ENCODE measurements at places on chromosomes 4 and X.

DNA sequence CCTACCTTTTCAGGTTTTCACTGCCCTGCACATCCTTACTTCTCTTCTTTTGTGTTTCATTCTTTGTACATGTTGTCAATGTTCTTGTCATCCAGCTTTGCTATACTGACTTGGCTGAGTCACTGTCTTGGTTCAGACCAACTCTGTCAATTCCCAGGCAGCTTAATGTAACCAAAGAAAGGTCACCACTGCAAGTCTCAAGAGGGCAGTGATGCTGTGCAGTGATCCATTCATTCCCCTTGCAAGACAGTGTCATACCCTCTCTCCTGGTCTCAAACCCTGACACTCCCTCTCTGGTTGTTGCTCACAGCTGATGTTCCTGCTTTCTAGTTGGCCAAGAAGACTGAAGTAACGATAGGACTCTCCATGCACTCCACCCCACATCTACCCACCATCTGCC lies 17.5 kb downstream of the RAB39B start:
- no peak for DNase-seq

- DNase-seq = no peak
These were observed 38.6 kb upstream of the EDA2R start for GRCh38 chrX:66677430-66677829.

DNA sequence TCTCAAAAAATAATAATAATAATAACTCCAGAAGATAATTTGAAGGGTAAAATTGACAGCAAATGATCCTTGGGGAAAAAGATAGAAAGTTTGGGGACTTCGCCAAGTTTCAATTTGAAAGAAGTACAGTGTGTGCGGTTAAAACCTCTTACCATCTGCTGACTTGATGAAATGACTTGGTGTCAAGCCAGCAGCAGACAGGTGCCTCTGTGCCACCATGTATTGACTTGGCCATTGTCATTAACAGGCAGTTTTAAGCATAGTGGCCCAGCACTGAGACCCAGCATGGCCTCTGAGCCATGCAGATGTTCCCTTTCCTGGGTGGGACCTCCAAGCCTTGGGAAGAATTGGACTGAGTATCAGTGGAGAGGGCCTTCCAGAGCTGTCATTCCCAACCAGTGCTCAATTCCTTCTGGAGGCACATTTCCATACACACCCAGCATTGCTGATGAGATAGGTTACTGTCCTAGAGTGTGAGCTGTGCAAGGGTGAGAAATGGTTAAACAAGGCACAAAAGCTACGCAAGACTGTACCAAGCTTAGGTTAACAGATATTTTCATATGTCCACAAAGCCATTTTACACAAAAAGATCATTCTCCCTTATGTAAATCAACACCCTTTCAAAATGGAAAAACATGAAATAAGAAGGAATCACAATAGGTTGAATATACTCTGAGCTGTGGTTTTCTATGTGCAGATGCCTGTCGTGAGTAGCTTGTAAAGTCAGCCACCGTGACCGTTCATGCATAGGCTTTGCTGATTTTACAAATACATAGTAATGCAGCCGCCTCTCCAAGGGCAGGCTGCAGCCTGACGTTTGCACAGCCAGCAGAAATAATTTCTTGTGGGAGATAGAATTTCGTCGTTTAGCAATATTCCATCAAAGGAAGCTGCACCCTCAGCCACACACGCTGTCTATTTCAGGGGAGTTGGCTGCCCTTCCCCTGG lies 59.4 kb upstream of the FBXW7 start:
- DNase-seq = no peak

- no peak for DNase-seq
These were observed 58.9 kb downstream of the TLR10 start for GRCh38 chr4:38723726-38724474.

GRCh38 chrX:23737413-23737812 lies 5.7 kb downstream of the ACOT9 start:
- no peak for DNase-seq

- no peak for DNase-seq
These were observed 16.6 kb downstream of the TRIML2 start for GRCh38 chr4:188092824-188093223.

- DNase-seq = no peak
These were observed 285.4 kb upstream of the ARSJ start for GRCh38 chr4:114264877-114265291.

DNA sequence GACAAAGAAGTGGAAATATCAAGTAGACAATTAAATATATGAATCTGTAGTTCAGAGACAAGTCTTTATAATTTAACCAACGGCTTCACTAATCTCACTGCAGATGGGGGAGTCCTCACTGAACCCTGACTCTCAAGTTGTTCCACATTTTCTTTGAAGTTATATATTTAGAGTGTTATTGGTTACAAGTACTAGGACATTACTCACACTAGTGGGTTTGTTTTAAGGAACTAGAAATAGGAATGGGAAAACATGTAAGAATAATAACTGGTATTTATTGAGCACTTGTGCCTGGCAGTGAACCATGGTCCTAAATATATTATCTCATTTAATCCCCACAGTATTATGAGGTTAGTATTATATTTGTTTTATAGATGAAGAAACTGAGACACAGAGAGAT lies 22.0 kb downstream of the MND1 start:
- no peak for DNase-seq

Measured in C1 segment of cervical spinal cord (tissue), 14 donors.